Mesothelial cell of epicardium (in vitro differentiated cells): ENCODE measurements at places on chromosomes 7 and 10. TPM values are rescaled to one million over a fixed set of nuclear protein-coding genes. Genes with fewer than 3 reads are reported as not detected.

COBL gene
- 0.66 to 1.2 TPM (median 0.75 TPM) in 3 replicates for total RNA-seq

CFAP69 gene
- total RNA-seq, result 3.7 to 4.8 TPM (median 4.6 TPM) in 3 replicates

CARD11 gene
- total RNA-seq, result 8.3 to 9.8 TPM (median 9.3 TPM) in 3 replicates

MBL2 gene
- not detected in 3 replicates for total RNA-seq

C10orf105 gene
- 0.11 to 0.25 TPM (median 0.18 TPM) in 3 replicates for total RNA-seq

COL26A1 gene
- 105 to 110 TPM (median 109 TPM) in 3 replicates for total RNA-seq

TAF3 gene
- total RNA-seq, result 8.4 to 8.9 TPM (median 8.5 TPM) in 3 replicates

NRG3 gene
- total RNA-seq, result 0.42 to 0.74 TPM (median 0.57 TPM) in 3 replicates

VAX1 gene
- 0.09 TPM in 1 of 3 replicates, not detected in the others for total RNA-seq

CHCHD1 gene
- total RNA-seq, result 21.0 to 23.5 TPM (median 23.1 TPM) in 3 replicates

OR6V1 gene
- total RNA-seq, result not detected in 3 replicates

MTPN gene
- 112 to 115 TPM (median 114 TPM) in 3 replicates for total RNA-seq

TMEM196 gene
- total RNA-seq, result not detected in 3 replicates

SFXN2 gene
- 33.3 to 36.8 TPM (median 34.9 TPM) in 3 replicates for total RNA-seq

FAM13C gene
- 6.7 to 7.3 TPM (median 6.8 TPM) in 3 replicates for total RNA-seq

STK17A gene
- total RNA-seq, result 7.8 to 9.5 TPM (median 9.3 TPM) in 3 replicates

ABCB1 gene
- 0.61 to 1.7 TPM (median 1.5 TPM) in 3 replicates for total RNA-seq

FAM20C gene
- total RNA-seq, result 16.7 to 18.3 TPM (median 17.8 TPM) in 3 replicates

SLC16A9 gene
- 16.0 to 18.0 TPM (median 17.6 TPM) in 3 replicates for total RNA-seq

PAX4 gene
- not detected in 3 replicates for total RNA-seq

C10orf143 gene
- 2.2 to 3.4 TPM (median 2.9 TPM) in 3 replicates for total RNA-seq

DIP2C gene
- total RNA-seq, result 30.3 to 30.8 TPM (median 30.6 TPM) in 3 replicates

KEL gene
- 1.9 to 4.2 TPM (median 2.3 TPM) in 3 replicates for total RNA-seq

FHIP2A gene
- 39.6 to 43.2 TPM (median 41.9 TPM) in 3 replicates for total RNA-seq

FAM25A gene
- total RNA-seq, result not detected in 3 replicates

TCAF2 gene
- total RNA-seq, result 1.6 to 1.9 TPM (median 1.7 TPM) in 3 replicates

ITGA8 gene
- total RNA-seq, result 19.2 to 21.8 TPM (median 21.7 TPM) in 3 replicates

TUBAL3 gene
- 0.11 to 0.22 TPM in 2 of 3 replicates, not detected in the other for total RNA-seq

MRLN gene
- total RNA-seq, result not detected in 3 replicates

TSPAN12 gene
- total RNA-seq, result 6.3 to 7.4 TPM (median 7.3 TPM) in 3 replicates

SEMA3E gene
- total RNA-seq, result 0.73 to 1.3 TPM (median 0.81 TPM) in 3 replicates

CD36 gene
- 0.34 to 1.1 TPM (median 0.44 TPM) in 3 replicates for total RNA-seq

TRIM73 gene
- total RNA-seq, result 14.8 to 17.0 TPM (median 15.7 TPM) in 3 replicates
